ENCODE measurements at places on chromosomes 2 and 18.

- DNase-seq: no peak
Observed at GRCh38 chr18:30142248-30142647, 900.3 kb downstream of the DSC3 start.

- no peak for DNase-seq
Observed at GRCh38 chr2:221400411-221400810, 171.7 kb downstream of the EPHA4 start.

DNA sequence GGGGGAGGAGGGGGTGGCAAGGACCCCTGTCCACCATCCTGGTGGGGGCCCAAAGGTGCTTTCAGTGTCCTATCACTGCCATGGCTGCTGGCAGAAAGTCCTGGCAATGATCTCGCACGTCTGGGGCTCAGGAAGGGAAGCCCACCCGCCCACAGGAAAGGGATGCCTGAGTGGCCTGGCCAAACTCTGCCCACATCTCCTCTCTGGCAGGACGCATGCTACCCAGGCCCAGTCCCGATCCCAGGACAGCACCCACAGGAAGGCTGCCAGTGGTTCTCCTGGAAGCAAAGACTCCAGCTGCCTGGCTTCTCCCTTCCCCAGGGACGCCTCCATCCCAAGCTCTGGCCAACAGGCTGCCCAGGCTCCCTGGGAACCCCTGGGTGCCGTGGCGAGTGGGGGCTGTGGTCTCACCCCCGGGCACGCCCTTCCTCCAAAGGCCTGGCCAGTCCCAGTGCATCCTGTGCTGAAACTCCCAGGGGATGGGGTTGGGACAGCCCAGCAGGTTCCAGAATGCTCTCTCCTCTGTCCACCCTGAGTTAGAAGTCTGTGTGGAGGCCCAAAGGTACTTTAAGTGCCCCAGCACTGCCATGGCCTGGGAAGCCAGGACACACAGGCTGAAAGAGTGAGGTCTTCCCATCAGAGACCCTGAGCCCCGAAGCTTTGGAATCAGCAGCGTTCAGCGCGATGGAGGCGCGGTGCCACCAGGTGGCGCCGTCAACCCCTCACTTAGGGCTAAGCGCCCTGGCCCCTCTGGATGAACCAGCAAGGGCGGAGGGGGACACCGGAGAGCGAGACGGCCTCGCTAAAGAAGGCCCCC lies 29.8 kb upstream of the TAF1B start:
- DNase-seq: no peak

GRCh38 chr2:28663359-28663758 lies 88.3 kb upstream of the PPP1CB start:
- no peak for DNase-seq

GRCh38 chr2:47617028-47617427 lies 165.9 kb upstream of the MSH6 start:
- no peak for DNase-seq

DNA sequence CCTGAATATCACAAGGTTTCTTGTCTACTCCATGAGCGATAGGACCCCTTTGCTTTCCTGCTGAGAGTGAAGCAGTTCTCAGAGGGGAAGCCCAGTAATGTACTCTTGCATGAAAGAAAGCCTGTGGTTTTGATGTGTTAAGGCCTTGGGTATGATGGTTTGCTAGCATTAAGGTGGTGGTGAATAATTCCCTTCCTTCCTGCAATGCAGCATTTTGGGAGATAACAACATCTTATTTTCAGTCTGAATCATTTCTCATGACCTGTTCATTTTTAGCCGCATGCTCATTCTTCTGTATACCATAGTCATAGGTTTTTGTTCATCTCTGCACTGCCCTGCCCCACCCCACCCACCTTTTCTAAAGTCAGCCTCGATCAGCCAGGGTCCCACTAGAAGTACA lies 66.2 kb downstream of the HNMT start:
- peak; percentile 38 for DNase-seq

GRCh38 chr18:57881818-57882413 lies 78.8 kb upstream of the ATP8B1 start:
- DNase-seq: peak; percentile 32

GRCh38 chr2:6739547-6739946 lies 126.2 kb downstream of the CMPK2 start:
- no peak for DNase-seq

DNA sequence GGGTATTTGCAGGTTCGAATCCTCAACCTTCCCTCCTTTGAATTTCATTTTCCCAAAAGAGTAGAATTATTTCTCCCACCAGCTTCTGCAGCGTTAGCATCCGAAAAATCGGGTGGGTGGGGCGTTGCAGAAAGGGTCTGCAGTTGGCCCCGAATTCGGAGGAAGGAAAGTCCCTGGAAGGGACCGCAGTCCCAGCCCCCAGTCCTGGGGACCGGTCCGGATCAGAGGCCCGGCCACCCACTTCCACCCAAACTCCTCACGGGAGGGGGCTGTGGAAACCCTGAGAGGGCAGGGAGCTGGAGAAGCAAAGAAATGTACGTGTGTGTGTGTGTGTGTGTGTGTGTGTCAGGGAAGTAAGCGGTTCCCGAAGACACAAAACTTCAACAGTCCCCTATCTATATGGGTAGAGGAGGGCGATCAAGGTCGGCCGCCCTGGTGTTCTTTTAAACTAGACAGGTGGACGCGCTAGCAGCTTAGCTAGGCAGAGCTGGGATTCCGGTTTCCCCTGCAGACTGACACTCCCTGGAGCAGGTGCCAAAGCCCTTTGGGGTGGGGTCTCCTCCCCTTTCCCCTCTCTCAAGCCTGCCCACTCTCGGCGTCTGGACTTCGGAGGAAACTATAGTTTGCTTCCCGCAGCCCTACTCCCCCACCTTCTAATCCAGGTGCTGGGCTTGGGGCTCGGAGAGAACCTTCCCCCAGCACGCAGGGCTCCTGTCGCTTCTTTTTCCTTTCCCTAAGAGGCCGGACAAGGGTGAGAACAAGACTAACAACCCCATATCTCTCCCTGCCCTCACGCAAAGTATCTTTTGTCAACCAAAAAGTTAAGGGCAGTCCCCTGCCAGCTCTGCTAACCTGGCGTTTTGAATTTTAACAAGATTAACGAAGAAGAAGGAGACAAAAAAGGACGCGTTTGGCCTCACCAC lies 4.8 kb upstream of the ONECUT2 start:
- DNase-seq: no peak

DNA sequence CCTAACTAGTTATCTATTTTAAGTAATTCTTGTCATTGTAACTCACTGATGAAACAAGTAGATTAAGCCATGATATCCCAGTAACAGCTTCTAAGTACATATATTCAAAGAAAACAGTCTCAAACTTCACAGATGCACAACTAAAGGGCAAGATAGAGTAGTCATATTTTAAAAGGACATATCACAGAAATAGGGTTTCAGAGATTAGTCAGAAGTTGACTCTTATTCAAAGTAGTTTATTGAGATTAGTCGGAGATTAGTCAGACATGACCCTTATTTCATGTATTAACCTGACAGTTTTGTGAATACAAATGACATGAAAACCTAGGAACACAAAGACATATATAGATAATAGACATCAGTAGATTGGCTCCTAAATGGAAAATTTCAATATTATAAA lies 15.9 kb upstream of the CHAC2 start:
- DNase-seq: no peak

GRCh38 chr2:100831831-100832230 lies 11.9 kb downstream of the NPAS2 start:
- DNase-seq: no peak

DNA sequence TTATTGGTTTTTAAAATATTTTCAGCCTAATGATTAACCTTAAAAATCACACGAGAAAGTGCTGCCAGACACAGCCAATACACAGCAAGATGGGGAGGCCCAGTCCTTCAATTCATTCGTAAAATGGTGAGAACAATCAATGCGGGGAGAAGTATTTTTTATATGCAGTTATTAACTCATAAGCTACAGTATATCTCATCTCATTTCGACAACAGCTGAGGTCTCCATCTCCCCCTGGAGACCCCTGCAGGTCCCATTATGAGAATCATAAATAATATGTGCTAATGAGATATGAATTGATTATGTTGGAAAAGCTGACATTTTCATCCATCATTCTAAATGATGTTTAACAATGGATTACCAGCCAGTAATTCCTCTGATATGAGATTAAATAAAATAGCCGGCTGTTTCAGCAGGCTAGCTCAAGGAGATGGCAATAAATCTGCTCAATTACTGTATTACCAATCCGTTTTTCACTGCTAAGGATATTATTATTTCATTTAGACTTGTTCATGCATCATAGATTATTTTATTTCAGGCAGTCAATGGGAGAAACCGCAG lies 535.8 kb downstream of the GALR1 start:
- DNase-seq: no peak

GRCh38 chr18:12394428-12394827 lies 13.3 kb upstream of the PRELID3A start:
- no peak for DNase-seq

- DNase-seq: no peak
Observed at GRCh38 chr2:199273042-199273511, 184.7 kb downstream of the SATB2 start.

DNA sequence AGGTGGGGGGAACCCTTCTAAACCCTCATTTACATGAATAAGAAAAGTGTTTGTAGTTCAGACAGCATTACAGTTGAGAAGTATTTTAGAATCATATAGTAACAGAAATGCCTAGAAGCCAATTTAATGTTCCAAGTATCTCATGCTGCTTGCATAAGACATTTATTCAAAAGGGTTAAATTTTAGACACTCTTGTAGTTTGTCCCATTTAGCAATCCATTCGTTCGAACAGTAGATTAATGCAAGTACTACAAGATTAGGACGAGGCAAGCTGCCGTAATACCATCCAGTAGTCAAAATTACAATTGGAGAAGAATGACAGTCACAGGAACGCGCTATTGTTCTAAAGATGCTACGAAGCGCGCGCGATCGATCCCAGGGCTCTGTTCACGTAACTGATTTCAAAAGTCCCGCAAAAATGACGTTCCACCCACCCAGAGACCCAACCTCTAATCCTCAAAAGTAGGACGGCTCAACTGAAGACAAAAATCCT lies 1.2 kb downstream of the TMEM237 start:
- DNase-seq: peak; percentile 27

DNA sequence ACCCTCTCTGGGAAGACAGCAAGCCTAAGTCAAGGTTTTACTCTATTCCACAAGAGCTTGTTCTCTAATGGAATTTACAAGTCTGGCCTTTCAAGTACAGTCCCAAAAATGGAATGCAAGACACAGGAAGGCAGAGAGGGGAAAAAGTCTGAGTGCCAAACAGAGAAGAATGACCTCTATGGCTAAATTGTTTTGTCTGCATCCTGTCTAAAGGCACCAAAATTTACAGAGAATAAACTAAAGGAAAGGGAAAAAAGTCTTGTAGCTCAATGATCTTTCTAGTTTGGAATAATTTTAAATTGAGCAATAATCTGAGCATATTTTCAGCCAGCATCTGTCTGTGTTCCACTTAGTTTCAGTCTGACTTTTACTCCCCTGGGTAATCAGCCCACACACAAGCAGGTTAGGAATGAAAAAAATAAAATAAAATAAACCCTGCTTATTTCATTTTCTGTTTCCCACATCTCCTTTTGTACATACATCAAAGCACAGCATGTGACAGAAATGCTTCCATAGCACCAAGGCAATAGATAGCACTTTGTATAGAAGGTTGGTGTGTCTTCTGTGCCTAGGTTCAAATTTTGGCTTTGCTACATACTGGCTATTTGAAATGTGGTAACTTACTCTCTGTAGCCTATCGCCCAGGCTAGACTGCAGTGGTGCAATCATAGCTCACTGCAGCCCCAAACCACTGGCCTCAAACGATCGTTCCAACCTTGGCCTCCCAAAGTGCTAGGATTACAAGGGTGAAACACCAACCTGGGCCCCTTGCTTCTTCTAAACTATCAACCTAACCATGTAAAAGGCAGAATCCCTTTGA lies 105.1 kb downstream of the SLC8A1 start:
- peak; percentile 5 for DNase-seq

DNA sequence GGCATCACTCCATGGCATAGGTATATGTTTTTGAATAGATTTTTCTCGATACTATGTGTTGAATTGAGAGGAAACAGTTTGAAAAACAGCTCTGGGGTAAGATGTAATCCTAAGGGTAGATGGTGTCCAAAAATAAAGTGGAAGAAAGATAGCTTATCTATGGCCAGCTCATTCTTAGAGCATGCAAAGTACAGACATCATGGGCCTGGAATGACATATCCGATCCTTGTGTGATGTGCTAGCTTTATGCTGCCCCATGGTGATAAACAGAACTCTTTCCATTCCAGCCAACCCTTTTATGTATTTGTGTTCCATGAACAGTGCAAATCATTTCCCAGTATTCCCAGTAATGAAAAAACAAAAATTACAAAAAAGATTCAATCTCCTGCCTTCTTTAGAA lies 390.2 kb upstream of the NXPH2 start:
- DNase-seq: no peak

DNA sequence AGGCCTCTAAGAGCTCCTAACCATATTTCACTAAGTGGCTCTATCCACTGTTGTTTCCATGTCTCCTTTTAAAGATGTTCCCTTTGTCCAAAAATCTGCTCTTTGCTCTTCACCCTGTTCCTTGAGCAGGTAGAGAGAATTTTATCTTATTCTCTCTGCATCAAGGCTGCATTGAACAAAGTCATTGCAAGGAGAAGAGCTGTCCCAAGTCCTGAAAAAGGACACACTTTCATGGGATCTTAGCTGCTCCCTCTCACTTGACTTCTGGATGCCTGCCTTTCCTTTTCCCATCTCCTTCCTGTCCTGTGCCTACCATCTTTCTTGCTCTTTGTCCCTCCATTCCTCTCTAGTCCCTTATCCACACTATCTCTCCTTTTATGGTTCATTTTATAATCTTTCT lies 235.2 kb upstream of the THSD7B start:
- DNase-seq: no peak

DNA sequence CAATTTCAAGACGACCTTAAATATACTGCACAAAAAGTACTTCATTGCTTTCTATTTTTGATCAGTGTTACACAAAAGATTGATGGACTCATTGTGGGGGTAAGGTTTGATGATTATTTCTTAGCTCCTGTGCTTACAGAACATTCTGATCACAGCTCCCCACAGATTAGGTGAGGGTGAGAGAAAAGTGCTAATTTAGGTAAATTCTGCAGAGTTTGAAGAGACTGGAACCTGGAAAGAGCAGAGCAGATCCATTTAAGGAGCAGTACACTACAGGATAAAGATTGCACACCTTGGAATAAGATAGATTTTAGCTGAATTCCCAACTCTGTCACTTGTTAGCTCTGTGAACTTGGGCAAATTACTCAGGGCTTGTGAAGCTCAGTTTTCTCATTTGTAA lies 291.9 kb upstream of the CDH7 start:
- no peak for DNase-seq

DNA sequence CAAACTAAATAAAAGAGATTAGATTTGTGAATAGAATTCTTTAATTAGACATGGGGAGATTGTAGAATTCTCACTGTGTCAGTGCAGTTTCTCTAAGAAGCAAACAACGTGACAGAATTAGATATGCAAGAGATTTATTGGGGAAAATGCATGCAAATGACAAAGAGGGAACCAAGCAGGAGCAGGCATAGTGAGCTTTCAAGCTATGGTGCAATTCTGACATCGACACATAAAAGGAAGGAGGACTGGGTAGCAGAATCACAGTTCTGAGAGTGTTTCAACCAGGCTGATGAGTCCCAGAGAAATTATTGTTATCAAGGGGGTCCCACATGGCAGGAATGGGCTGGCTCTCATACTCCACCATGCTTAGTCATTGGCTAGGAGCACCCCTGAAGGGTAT lies 338.4 kb downstream of the FIGN start:
- no peak for DNase-seq

GRCh38 chr2:47152803-47153202 lies 2.3 kb downstream of the STPG4 start:
- DNase-seq: no peak

GRCh38 chr18:24502667-24503523 lies 42.5 kb downstream of the HRH4 start:
- DNase-seq: no peak

- DNase-seq: no peak
Observed at GRCh38 chr2:85601771-85602475, 575 bp downstream of the TMEM150A start.
